ENCODE measurements at places on chromosomes 7 and 10.

GRCh38 chr7:90243556-90243955 is 1.4 kb upstream of the CFAP69 start:
- no peak for DNase-seq

DNA sequence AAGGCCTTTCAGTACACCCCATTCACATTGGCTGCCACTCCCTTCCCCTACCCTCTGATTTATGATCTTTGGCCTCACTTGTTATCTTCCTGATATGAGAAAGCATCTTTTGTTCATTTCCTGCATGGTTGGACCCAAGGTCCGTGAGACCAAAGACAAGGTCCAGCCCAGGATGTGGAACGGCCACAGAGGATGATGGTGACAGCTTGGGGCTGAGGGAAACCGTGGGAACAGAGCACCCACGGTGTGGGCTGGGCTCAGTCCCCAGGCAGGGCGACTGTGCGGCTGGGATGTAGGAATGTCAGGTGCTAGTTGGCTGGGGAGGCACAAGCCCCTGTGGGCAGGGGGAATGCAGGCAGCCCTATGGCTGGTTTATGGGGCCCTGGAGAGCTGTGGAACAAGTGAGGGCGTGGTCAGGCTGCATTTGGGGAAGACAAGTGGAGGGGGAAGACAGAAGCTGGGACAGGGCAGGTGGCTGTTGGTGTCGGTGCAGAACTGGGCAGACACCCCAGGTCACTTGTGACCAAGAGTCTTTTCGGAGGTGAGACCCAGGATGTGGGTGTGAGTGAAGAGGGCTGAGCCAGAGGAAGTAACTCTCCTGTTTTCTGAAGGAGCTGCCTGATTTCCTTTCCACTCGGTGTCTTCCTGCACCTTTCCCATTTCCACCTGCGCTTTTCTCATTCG is 51.7 kb upstream of the IGFBP3 start:
- no peak for DNase-seq

GRCh38 chr7:74387606-74388005 is 66.1 kb upstream of the GTF2IRD1 start:
- no peak for DNase-seq

DNA sequence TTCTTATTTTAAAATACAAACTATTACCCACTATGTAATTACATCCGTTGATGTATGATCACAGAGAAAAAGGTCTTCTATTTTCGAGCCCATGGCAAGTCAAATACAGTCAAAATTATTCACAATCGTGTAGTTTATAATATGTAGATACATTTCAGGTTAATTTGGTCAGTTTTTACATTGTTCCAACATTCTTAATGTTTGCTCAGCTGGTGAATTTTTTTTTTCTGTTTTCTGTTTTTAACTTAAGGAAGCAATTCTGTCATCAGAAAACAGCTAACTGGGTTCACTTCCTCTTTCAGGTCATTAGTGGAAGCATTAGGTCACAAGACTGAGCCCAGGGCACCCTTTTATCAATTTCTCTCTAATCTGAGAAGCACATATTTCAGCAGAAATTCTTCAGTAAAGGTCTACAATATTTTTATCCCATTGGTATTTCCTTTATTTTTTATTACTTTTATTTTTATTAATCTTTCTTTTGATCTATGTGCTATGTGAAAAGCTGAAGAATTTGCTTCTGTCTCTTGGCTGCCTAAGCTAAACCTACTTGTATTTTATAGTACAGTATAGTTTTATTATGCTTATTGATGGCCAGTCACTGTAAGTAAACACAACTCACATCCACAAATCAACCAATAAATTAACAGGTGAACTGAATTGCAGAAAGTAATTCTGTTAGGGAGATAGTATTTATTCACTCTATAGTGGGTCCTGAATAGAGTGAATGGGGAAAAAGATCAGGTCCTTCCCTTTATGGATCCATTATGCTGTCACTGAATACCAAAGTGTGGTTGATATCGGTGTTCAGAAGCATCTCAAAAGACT is 84.6 kb downstream of the ICA1 start:
- no peak for DNase-seq

DNA sequence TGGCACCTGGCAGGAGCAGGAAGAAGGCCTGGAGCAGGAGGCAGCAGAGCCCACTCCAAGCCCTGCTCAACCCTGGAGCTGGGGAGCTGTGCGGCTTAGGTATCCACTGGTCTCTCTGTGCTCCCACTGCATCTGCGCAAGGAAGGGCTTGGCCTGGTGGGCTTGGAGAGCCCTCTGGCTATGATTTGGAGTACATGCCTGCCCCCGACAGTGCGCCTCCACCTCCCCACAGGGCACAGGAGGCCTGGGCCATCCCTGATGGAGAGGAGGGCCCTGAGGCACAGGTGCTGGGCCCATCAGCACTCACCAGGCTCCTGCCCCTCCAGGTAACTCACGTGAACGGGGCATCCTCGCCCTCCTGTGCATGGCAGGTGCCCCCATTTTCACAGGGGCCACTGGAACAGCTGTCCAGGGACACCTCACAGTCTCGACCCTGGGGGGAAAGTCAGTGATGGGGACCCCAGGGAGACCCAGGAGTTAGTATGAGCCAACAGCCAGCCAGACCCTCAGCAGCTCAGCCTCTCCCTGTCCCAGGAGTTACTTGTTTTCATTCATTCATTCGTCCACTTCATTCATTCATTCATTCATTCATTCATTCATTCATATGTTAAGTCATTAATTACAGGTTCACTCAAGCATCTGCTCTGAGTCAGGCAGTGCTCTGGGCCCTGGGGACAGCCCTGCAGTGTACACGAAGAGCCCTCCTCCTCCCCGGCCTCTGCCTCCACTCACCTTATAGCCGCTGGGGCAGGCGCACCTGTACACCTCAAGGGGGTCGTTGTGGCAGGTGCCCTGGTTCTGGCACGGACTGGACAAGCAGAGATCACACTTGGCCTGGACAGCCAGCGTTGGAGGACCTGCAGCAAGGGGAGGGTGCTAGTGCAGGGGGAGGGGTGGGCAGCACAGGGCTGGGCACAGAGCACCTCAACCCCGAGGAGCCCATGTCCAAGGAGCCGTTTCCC is 167.2 kb downstream of the SLIT1 start:
- no peak for DNase-seq
